ENCODE measurements at places on chromosomes 5 and 9.

GRCh38 chr9:105308461-105309341, 64.2 kb downstream of the SLC44A1 start:
- DNase-seq: no peak

DNA sequence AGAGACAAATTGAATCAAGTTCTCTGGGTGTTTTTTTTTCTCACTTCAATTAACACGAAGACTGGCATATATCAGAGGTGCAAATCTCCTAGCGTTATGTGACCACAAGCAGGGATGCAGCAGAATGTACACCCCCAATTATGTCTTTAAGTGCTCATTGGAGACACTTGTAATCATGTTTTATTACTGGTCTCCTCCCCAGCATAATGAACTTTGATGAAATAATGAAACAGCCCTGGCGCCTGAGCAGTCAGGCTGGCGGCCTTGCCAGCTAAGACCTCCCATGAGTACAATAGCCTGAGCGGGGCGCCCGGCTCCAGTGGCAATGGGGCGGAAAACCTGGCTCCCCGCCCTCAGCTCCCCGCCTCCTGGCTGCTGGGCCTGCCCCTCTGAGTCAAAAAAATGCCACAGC, 209.4 kb upstream of the MSX2 start:
- DNase-seq: no peak

GRCh38 chr5:175920231-175920811, 47.8 kb downstream of the THOC3 start:
- no peak for DNase-seq

- DNase-seq: peak; percentile 11
Observed at GRCh38 chr5:114223866-114224265, 138.0 kb upstream of the KCNN2 start.

GRCh38 chr5:156274453-156274852, 52.5 kb upstream of the SGCD start:
- no peak for DNase-seq

DNA sequence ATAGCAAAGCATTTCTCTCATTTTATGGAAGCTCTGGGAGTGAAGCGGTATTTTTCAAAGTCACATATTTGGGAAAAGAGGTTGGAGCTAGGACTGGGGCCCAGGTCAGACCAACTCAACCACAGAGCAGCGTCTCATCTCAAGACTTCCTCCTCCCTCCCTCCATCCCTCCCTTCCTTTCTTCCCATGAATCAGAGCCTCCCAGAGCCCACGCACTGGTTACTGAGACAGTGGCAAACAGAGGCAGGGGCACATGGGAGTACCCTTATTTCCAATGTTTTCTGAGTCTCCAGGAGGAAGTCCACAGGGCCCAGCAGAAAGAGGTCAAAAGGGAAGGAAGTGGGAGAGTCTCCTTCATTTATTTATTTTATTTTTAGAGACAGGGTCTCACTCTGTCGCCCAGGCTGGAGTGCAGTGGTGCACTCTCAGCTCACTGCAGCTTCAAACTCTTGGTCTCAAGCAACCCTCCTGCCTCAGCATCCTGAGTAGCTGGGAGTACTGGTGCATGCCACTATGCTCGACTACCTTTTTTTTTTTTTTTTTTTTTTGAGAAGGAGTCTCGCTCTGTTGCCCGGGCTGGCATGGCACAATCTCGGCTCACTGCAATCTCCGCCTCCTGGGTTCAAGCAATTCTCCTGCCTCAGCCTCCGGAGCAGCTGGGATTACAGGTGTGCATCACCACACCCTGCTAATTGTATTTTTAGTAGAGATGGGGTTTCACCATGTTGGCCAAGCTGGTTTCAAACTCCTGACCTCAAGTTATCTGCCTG, 52.5 kb upstream of the CDKN2AIPNL start:
- no peak for DNase-seq
